ENCODE measurements at places on chromosomes 12 and 14.

DNA sequence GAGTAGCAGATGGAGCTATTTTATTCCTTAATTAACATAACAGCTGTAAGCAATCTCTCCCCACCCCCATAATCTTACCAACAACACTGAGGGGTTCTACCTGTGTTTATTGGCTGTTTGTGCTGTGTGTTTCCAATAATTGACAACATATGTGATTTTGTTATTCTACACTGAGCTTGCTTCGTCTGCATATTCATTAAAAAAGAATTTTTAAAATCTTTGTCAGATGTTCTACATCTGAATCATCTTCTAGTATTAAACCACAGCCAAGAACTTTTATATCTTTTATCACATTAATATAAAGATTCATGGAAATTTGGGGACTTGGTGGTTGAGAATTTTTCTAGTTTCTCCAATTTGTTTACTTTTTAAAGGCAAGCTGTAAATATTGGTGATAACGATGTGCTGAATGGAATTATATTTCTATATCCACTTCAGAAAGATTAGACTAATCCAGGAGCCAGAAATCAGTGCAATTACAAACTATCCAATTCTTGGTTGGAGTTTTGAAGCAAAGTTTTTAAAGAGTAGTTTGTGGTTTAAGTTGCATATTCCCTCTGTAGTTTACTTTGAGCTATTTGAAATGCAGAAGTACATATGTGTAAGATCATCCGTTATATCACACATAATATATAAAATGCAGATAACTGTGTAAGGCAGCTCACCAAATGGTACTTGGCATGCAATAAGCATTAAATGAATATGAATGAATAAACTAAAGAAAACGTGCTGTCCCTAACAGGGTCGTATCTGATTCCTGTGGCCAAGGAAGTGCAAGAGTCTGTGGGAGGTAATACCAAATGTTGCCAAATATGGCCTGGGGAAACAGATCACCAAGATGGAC is 206.9 kb downstream of the PELI2 start:
- H3K27ac ChIP-seq = no peak overlapping the region
- no peaks in the 10 kb centered on the region for H3K27me3 ChIP-seq
- no peaks in the 10 kb centered on the region for H3K36me3 ChIP-seq
- no peak overlapping the region for H3K4me3 ChIP-seq
- no peak for DNase-seq
- H3K4me1 ChIP-seq = no peaks in the 10 kb centered on the region

GRCh38 chr12:84305144-84305543 is 607.5 kb downstream of the SLC6A15 start:
- H3K4me1 ChIP-seq = no peaks in the 10 kb centered on the region
- no peak overlapping the region for H3K27ac ChIP-seq
- DNase-seq = no peak
- H3K27me3 ChIP-seq = no peaks in the 10 kb centered on the region
- H3K36me3 ChIP-seq = no peaks in the 10 kb centered on the region

DNA sequence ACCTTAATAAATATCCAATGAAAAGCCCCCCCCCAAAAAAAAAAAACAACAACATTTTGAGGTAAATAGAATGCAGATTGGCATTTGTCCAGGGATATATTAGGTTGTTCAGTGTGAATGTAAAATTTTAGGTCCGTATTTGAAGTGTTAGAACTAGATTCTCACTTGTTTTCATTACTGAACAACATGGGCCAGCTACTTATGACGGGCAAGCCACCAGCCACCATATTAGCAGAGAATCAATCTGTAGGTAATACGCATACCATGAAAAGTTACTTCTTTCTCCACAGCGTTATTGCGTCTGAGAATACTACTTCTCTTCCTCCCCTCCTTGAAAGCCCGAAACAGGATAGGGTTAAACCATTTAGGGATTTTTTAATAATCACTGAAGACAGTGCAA is 5.4 kb downstream of the FLRT2 start:
- no peak overlapping the region for H3K27ac ChIP-seq
- H3K27me3 ChIP-seq = peaks cover 36% of the 10 kb centered on the region
- H3K4me1 ChIP-seq = no peaks in the 10 kb centered on the region
- DNase-seq = no peak
- no peaks in the 10 kb centered on the region for H3K36me3 ChIP-seq
- no peak overlapping the region for H3K4me3 ChIP-seq

DNA sequence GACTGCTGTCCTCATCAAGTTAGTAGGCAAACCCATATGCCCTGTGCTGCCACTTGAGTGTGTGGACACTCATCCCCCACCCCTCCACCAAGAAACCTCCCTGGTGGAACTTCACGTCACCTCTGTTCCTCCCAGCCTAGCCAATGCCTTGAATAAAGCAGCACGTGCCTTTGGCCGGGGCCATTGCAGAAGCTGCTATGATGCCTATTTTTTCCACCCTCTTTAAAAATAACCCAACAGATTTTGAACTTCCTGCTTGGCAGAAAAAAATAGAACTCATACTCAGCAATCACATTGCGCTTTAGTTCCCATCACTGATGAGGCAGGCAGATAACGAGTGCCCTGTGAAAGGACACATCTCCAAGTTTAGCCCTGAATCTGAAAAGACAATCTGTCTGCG is 23.1 kb upstream of the PWP1 start:
- H3K36me3 ChIP-seq = peaks cover 14% of the 10 kb centered on the region
- no peaks in the 10 kb centered on the region for H3K27me3 ChIP-seq
- H3K27ac ChIP-seq = no peak overlapping the region

DNA sequence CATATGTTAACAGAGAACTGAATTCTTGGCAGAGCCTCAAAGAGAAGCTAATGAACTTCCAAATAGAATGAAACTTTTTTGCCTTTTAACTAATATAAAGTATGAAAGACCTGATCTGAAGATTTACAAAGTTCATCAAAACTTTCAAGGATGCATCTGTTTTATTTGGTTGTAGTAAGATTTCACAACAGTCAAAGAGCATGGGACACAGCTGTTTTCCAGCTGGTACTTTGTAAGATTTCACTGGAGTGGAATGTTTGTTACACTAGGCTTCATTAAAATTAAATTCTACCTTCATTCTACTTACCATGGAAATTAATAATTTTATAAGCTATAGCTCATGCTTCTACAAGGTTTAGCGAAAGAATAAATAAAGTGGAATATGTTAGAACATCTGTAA is 351.2 kb downstream of the SLC6A15 start:
- H3K27me3 ChIP-seq = no peaks in the 10 kb centered on the region
- H3K4me1 ChIP-seq = no peaks in the 10 kb centered on the region
- H3K4me3 ChIP-seq = no peak overlapping the region

- H3K36me3 ChIP-seq = no peaks in the 10 kb centered on the region
- peaks cover 28% of the 10 kb centered on the region for H3K4me1 ChIP-seq
- H3K27ac ChIP-seq = no peak overlapping the region
- no peaks in the 10 kb centered on the region for H3K27me3 ChIP-seq
- no peak overlapping the region for H3K4me3 ChIP-seq
- DNase-seq = no peak
Measured at GRCh38 chr14:59481871-59482540, 2.2 kb downstream of the L3HYPDH start.

DNA sequence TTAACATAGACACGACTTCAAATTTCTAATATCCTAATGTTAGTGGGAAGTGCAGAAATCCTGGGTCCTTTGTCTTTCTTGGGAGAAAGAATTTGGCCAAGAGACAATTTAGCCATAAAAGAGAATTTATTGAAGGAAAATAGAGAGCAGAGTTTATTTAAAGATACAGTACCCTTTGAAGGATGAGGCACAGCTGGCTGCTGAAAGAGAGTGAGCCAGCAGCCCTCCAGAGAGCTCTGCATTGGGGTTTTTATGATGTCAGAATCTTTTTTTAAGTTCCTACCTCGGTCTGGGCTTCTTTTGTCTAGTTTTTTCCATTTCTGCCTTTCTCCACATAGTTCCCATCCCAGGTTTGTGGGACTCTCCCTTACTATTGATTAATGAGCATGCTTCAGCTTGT is 37.5 kb downstream of the CCER1 start:
- DNase-seq = no peak
- H3K27me3 ChIP-seq = no peaks in the 10 kb centered on the region
- H3K36me3 ChIP-seq = no peaks in the 10 kb centered on the region
- no peak overlapping the region for H3K27ac ChIP-seq

DNA sequence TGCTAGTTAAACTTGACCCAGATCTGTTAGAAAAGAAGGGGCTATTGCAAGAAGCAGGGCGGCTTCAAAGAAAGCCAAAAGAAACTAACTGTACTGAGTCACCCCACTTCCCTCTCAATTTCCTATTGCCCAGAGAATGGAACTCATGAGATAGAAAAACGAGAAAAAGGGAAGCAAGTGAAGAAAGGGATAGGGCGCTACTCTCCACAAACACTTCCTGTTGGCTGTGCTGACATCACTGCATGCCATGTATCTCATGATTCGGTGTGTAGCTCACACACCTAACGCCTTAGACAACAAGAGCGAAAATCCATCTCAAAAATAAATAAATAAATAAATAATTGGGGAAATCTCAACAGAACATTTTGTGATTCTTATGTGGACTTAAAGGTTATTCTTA is 13.0 kb upstream of the P2RX4 start:
- H3K4me1 ChIP-seq = peaks cover 6% of the 10 kb centered on the region
- H3K36me3 ChIP-seq = no peaks in the 10 kb centered on the region
- DNase-seq = no peak
- H3K27me3 ChIP-seq = no peaks in the 10 kb centered on the region
- H3K27ac ChIP-seq = no peak overlapping the region
- no peak overlapping the region for H3K4me3 ChIP-seq

GRCh38 chr12:101004898-101005297 is 205.1 kb downstream of the SLC5A8 start:
- H3K4me1 ChIP-seq = no peaks in the 10 kb centered on the region
- no peak overlapping the region for H3K27ac ChIP-seq
- no peaks in the 10 kb centered on the region for H3K27me3 ChIP-seq
- no peaks in the 10 kb centered on the region for H3K36me3 ChIP-seq
- no peak for DNase-seq

- no peak overlapping the region for H3K4me3 ChIP-seq
- no peaks in the 10 kb centered on the region for H3K36me3 ChIP-seq
- H3K4me1 ChIP-seq = no peaks in the 10 kb centered on the region
- no peaks in the 10 kb centered on the region for H3K27me3 ChIP-seq
Measured at GRCh38 chr12:65306366-65307168, 28.1 kb downstream of the MSRB3 start.

DNA sequence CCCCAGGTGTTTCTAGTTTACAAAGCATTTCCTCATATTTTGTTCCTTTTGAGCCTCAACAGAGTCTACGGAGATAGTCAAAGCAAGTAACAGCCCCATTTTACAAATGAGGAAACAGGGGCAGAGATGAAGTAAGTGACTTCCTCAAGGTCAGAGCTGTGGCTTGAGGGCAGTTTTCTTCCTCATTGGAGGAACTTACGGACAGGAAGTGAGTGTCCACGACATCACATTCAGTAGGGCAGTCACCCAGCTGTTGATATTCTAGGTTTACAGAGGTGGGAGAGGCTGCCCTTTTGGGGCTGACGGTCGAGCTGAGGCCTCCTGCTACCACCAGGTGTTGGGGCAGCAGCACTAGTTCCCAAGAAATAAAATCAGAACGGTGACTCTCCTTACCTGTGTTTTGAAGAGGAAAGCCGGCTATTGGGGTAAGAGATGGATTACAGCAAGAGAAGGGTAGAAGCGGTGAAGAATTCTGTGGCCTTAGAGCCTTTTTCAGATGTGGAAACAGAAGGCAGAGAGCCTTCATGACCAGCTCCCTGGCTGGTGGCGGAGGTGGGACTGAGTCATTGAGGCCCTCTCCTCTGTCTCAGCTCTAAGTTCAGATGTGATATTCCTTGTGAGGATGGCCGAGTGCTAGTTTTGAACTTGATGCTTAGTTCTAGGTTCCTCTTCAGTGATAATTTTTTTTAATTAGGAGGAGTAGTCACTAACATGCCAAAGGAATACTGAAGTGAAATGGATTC is 41.7 kb downstream of the SUSD6 start:
- peaks cover 20% of the 10 kb centered on the region for H3K4me1 ChIP-seq
- DNase-seq = no peak
- no peak overlapping the region for H3K27ac ChIP-seq
- H3K27me3 ChIP-seq = no peaks in the 10 kb centered on the region
- no peaks in the 10 kb centered on the region for H3K36me3 ChIP-seq
- no peak overlapping the region for H3K4me3 ChIP-seq

DNA sequence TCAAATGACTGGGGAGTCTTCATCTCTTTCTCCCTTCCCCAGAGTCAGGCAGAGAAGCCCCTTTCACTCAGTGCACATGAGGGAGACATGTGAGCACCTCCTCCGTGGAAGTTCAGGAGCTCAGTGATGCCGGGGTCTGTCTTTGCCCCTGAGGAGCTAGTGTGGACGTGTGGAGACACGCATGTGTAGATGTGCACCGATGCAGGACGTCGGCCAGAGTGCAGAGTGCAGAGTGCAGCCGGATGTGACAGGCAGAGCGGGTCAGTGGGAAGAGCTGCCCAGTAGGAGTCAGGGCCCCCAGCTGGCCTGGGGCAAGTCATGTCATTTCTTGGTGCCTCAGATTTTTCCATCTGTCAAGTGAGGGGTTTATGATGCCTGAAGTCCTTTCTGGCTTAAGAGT is 20.7 kb downstream of the TSPAN9 start:
- no peaks in the 10 kb centered on the region for H3K4me1 ChIP-seq
- H3K27ac ChIP-seq = no peak overlapping the region
- no peaks in the 10 kb centered on the region for H3K36me3 ChIP-seq
- no peak for DNase-seq

DNA sequence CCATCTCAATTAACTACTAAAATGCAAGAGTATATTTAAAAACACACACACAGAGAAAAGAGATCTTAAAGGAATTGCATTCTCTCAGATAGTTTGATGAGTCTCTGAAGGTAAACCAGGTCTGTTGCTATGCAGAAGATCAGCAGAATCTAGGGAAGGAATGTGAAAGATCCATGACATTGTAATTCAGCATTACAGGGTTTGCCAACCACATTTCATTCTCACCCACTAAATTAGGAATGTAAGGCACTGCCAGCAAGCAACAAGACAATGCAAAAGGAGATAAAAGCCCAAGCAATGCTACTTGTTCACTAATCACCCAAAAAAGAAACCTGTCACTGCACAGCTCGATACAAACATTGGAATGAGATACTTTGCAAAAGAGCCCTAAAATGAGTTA is 106.3 kb downstream of the LRIG3 start:
- no peak overlapping the region for H3K27ac ChIP-seq
- H3K4me3 ChIP-seq = no peak overlapping the region
- H3K4me1 ChIP-seq = no peaks in the 10 kb centered on the region
- DNase-seq = no peak
- H3K27me3 ChIP-seq = no peaks in the 10 kb centered on the region
- H3K36me3 ChIP-seq = no peaks in the 10 kb centered on the region

DNA sequence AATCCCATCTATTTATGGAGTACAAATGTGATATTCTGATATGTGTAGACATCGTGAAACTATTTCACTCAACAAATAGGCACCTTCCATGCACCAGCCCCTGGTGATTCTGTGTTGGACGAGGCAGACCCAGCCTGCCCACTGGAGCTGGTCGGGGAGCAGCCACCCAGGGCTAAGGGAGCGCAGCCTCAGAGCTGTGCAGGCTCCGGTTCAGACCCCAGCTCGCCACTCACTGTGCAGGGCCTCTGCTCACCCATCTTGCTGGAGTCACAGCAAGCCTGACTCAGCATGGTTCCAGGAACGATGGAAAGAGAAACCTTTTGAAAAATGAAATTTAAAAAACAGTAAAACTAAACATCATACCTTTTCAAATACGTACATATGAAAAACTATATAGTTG is 52.3 kb upstream of the BCL11B start:
- DNase-seq = no peak
- no peaks in the 10 kb centered on the region for H3K27me3 ChIP-seq
- no peaks in the 10 kb centered on the region for H3K36me3 ChIP-seq
- H3K4me1 ChIP-seq = peaks cover 16% of the 10 kb centered on the region

- H3K36me3 ChIP-seq = peaks cover 4% of the 10 kb centered on the region
- H3K4me1 ChIP-seq = no peaks in the 10 kb centered on the region
- H3K27me3 ChIP-seq = no peaks in the 10 kb centered on the region
- H3K4me3 ChIP-seq = no peak overlapping the region
- H3K27ac ChIP-seq = no peak overlapping the region
Measured at GRCh38 chr12:125089083-125089482, 23.8 kb downstream of the AACS start.

Data from T-cell (primary cell).